ENCODE measurements at places on chromosomes 3 and 15.
A peak's percentile ranks its signal among the peaks of the same experiment; 100 is the strongest.

GRCh38 chr3:72044231-72044855, 259.4 kb upstream of the PROK2 start:
- DNase-seq, result no peak

DNA sequence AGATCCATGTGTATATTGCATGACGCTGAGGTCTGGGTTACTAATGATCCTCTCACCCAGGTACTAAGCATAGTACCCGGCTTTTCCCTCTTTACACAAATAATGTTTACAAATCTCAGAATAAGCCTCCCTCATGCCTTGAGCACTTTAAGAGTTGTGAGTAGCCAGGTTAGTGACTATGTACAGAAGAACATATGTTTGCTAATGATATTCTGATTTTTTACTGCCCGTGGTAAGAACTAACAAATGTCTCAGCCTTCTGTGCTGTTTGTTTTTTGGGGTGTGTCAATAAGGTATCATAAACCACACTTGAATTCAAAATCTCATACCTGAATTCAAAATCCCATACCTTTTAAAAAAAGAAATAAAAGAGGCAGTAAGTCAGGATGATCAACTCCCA, 59.5 kb downstream of the ABCC5 start:
- DNase-seq, result no peak

DNA sequence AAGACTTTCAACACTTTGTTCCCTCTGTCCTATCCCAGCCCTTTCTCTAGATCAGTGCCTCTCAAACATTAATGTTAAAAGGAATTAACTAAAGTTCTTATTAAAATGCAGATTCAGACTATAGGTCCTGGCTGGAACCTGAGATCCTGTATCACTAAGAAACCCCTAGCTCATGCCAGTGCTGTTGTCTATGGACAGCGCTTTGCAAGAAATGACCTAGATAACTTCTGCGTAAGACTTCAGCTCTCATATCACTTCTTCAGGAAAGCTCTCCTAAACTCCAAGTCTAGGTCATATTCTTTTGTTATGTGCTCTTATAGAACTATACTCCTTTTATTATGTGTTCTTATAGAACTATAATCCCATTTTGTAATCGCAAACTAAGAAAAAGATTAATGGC, 67.8 kb upstream of the CDIN1 start:
- DNase-seq, result no peak

DNA sequence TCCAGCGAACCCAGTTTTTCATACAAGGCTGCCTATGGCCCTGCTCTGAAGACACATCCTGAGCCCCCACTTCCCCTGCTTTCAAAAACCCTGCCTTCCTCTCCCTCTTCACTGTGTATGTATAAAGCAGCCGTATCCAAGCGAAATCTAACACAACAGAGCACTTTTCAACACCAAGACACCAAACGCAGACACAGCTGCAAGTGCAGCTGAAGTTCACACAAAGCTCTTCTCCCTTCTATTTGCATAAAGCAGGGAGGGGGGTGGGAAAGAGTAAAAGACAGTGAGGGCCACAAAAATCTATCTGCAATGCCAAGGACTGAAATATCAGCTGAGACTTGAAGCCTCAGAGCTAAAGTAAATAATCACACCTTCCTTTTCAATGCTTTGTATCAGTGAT, 35.1 kb upstream of the CSPG5 start:
- DNase-seq, result no peak

- no peak for DNase-seq
Measured at GRCh38 chr3:151305060-151305774, 11.4 kb downstream of the GPR87 start.

DNA sequence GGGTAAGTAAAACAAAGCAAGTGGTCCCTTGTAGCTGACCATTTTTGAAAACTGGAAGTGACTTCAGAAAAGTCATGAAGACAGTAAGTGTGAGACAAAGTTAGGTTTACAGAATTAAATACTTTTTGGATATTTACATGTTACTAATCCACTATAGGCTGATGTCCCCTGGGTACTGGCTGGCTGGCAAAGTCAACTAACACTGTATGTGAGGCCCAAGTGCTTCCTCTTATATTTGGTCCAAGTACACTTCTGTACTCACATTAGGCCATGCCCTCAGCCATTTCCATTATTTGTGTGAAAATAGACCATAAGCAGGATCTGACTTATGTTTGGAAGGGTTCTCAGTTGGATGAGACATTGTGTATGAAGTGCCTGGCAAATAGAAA, 5.5 kb upstream of the LEKR1 start:
- DNase-seq, result peak; percentile 34

DNA sequence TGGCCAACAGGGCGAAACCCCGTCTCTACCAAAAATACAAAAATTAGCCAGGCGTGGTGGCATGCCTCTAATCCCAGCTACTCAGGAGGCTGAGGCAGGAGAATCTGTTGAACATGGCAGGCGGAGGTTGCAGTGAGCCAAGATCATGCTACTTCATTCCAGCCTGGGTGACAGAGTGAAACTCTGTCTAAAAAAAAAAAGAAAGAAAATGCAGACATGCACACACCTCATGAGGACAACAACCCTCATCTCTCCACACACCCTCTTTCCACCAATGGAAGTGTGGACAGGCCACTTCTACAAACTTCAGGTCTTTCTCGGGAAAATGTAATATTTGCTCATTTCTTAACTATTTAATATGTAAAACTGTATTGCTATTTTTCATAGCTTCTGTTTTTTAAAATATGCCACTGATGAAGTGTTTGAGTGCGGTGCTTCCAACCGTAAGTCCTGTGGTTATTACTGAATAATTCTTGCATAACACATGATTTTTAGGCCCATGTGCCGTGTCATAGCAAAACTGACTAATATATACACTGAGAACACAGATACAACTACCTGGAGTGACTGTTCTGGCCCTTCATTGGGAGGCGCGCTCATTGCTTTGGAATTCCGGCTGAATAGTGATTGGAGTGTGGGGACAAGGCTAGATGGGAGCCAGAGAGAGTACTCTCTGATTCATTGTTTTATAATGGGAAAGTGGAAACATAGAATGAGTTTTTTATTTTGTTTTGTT, 23.1 kb downstream of the LRRC31 start:
- DNase-seq, result peak; percentile 62

DNA sequence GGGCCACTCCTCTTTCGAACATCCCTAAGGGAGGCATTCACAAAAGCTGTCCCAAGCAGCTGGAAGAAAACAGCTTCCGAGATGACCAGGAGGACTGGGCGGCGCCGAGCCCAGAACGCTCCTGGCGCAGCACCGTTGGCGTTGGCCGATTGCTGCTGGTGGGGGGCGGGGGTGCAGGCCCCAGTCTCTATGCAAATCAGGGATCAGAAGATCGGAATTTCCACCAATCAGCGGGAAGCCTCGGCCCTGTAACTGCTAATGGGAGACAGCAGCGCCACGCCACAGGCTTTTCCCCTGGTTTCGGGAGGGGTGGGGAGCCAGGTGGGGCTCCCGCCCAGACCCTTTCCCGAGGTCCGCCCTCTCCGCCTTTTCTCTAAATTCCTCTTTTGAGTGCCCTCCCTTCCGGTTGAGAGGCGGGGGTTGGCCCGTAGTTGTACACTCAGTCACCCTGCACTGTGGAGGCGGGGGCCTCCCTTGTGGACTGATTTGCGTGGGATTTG, 27.0 kb downstream of the HMCES start:
- DNase-seq, result no peak

DNA sequence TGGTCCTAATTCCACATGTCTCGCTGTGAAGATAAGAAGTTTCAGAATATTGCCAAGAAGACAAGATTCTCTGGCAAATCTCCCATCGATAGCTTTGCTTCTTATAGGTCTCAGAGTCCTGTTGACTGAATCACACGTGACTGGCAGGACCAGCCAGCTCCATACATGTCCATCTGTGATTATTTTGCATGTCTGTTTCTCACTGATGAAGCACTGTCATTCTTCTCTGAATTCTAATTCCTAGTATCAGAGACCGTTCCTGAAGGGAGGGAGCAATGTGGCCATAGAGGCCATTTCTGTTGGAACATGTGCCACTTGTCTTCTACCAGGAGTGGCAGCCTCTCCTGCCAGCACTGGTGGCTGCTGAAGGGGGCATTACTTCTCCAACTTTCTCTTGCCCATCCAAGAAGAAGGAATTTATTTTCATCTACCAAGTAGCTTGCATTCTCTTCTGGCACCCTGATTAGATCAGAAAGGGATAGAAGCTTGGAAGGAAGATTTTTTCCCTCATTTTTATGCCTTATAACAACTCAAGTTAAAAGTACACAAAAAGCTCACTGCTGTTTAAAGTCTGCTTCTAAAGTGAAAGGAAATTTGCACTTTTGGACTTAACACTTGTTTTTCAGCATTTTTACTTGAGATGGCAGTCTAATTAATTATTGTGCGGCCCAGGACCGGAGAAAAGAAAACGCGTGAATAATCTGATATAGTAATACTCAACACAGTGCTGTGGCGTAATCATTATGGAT, 115.8 kb downstream of the IQCH start:
- DNase-seq, result no peak

GRCh38 chr3:180250172-180250571, 213.4 kb upstream of the PEX5L start:
- DNase-seq, result no peak

DNA sequence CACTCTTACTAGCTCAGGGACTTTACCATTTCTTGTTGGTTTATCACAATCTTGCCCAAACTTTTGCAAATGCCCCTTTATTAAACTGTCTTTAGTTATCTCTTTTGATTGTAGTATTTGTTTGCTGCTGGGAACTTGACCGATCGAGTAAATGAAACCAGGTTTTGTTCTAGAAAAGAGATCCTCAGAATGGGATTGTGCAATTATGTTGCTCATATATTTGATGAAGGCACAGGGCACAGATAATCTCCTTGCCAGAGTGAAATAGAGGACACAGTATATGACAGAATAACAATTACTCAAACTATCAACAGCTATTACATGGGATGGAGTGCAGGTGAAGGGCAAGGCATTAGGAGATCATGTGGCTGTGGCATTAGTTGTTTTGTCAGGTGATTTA, 216.6 kb upstream of the RASGRP1 start:
- DNase-seq, result no peak

DNA sequence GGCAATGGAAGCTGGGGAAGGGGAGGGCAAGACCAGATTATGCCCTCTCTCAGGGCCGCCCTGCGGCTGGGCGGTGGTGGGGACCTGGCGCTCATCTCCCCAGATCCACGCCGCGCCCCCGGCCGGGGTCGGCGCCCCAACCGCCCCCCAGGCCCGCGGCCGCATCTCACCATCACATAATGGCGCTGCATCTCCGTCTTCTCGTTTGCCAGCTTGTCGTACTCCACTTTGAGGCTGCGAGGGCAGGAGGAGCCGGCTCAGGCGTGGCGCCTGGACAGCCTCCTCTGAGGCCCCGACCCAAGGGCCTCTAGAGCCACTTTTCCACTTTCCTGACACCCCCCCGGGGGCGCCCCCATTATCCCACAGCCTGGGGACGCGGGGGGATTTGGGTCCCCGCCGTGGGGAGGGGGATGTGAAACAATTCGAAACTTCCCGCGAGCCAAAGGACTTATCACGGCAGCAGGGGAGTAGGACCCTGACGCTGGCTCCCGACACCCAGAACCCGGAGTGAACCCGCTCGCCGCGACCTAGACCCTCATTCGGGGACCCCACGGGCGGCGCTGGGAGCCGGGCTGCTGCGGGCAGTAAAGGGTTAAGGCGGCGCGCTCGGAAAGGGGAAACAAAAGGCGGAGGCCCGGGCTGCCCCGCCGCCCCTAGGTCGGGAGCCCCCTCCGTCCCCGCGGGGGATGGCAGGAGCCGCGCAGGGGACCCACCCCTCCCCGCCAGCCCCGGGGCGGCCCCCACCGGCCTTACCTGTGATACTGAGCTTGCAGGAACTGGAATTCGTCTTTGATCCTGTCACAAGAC, 2.1 kb downstream of the TLE3 start:
- DNase-seq, result peak; percentile 81

GRCh38 chr3:13662238-13662847, 113.4 kb downstream of the FBLN2 start:
- DNase-seq, result no peak

DNA sequence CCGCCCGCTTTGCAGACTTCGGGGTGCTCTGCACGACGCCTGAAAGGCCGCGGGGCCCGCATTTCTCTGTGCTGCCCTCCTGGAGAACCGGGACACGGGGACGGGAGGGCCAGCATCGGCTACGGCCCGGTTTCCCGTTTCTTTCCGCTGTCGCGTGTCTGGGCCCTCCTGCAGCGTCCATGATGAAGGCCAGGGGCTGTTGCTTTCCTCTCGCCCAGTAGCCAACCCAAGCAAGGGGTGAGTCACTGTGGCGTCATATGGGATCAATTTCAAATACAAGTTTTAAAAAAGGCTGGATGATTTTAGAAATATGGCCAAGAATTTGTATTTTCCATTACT, 435 bp downstream of the SLC35G2 start:
- DNase-seq, result peak; percentile 45

DNA sequence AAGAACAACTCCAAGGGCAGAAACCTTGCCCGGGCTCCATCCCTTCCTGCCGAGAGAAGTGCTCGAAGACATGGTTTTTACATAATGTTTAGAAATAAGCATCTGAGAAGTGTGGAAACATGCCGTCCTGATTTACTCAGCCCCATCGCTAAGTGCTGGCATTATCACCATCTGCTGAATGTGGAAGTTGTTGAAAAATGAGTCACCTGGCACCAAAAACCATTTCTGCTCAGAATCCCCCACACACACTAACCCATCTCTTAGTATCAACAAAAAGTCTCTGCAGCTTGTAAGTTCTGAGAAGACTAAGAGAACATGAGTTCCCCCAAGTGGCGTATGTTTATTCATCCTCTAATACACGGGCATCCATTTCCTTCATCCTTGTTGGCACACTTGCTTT, 51.0 kb upstream of the ARL8B start:
- no peak for DNase-seq

- DNase-seq, result peak; percentile 83
Measured at GRCh38 chr15:74053941-74054529, 28.3 kb downstream of the GOLGA6A start.

- no peak for DNase-seq
Measured at GRCh38 chr3:182906036-182906435, 74.3 kb downstream of the DCUN1D1 start.

GRCh38 chr3:143447491-143447890, 327.9 kb downstream of the CHST2 start:
- no peak for DNase-seq

DNA sequence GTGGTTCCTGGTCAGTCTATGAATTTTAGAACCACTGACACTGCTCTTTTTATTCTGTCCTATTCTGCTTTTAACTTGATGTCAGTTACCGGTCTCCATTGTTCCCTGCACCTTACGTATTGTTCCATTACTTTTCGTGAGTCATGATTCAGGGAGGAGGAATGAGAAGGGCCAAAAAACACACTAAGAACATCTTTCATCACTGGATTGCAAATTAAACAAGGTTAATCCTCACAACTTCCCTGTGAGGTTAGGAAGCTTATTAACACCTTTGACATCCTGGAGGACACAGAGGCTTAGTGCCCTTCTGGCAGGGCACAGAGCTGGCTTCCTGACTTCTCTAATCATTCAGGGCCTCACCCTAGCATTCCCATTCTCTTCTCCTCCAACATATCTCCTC, 227.6 kb upstream of the SATB1 start:
- DNase-seq, result no peak

- no peak for DNase-seq
Measured at GRCh38 chr15:62462268-62462667, 297.2 kb upstream of the C2CD4B start.

GRCh38 chr3:147141516-147142288, 264.6 kb downstream of the ZIC4 start:
- DNase-seq, result no peak

- DNase-seq, result no peak
Measured at GRCh38 chr3:138688871-138689299, 80.3 kb downstream of the FAIM start.

GRCh38 chr3:111351334-111351733, 190.7 kb upstream of the CD96 start:
- DNase-seq, result no peak

- no peak for DNase-seq
Measured at GRCh38 chr3:133850034-133850433, 44.4 kb downstream of the SRPRB start.

All from GM20000 (cell line).